ENCODE measurements at places on chromosomes 3 and 15.

DNA sequence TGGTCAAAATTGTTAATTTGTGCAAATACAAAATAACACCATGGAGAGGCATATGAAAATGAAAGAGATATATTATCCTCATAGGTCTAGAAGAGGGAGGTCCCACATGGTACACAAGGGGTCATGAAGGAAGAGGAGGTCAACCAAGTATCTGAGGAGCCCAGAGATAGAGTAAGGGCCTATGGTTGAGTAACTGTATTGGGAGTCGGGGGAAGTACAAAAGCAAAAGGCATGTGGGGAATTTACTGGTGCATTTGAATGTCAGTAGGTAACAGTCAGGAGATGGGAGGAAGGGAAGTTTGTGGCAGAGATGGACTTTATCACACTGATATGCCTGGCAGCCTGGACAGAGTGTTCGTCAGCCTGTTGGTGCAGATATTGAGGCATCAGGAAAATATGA lies 1113.7 kb downstream of the OTOL1 start:
- DNase-seq = no peak

DNA sequence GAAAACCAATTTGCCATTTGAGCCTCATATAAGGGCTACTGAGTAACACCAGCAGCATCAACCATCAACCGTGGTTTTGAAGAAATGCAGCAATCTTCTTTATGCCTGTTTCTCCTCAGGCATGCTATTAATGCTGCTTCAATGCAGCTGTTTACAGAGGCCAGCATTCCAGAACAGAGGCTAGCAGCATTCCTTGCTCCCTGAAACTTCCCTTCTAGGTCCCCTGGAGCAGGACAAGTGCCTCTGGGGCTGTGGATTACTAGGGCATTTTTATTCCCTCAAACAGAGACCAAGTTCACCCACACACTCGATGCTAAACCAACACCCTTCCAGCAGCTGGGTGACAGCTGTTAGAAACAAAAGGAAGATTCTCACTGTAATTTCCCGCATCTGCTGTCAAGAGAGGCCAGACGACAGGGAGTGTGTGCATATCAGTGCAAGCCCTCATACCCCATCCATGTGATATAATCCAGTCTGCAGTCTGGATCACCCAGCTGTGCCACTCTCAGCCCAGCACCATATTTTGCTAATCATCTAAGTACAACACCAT lies 57.5 kb downstream of the HOMER2 start:
- DNase-seq = no peak

- no peak for DNase-seq
Measured at GRCh38 chr3:56477646-56478045, 9.4 kb upstream of the ERC2 start.

GRCh38 chr3:190064112-190064511 lies 56.6 kb downstream of the P3H2 start:
- no peak for DNase-seq

GRCh38 chr3:133989936-133990702 lies 39.6 kb downstream of the SLCO2A1 start:
- no peak for DNase-seq

DNA sequence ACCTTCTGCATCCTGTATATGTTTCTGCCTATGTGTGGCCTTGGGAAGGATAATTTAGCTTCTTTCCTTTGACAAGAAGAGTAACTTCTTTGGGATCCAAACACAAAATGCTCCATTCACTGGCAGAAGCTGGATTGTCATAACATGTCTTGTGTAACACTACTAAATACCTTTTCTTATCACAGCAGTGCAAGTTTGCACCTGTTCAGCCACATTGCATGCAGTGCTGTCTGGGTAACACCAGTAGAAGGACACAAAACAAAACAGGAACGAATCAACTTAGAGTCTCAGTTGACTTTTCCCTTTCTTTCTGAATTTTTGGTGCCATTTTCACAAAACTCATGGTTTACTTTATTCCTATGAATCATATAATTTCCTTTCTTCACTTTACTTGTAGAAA lies 43.6 kb upstream of the TNIK start:
- no peak for DNase-seq

- no peak for DNase-seq
Measured at GRCh38 chr3:190863119-190863465, 598 bp upstream of the GMNC start.

GRCh38 chr15:58611731-58612676 lies 137.5 kb downstream of the ADAM10 start:
- no peak for DNase-seq

GRCh38 chr15:60761505-60761845 lies 282.5 kb upstream of the ICE2 start:
- no peak for DNase-seq

GRCh38 chr15:46607077-46607476 lies 972.2 kb downstream of the SQOR start:
- DNase-seq = no peak

- DNase-seq = no peak
Measured at GRCh38 chr15:98771541-98771940, 123.2 kb downstream of the IGF1R start.

GRCh38 chr3:9887480-9887879 lies 2.9 kb upstream of the JAGN1 start:
- no peak for DNase-seq

DNA sequence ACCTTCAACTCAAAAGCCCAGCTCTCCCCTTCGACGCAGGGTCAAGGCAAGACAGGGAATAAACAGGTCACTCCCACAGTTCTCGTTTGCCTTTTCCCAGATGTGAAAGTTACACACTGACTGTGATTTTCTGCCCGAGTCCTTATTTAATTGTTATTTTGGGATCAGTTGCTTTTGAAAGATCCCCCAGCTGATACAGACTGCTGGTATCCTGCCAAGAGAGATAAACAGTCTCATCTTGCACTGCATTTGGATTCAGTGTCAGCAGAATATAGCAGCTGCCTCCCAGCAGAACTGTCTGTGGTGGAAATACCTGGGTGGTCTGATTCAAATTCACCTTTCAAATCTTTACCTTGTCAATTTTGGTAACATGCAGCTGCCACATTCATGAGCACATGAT lies 56.0 kb upstream of the FAM3D start:
- no peak for DNase-seq

GRCh38 chr3:158522221-158523136 lies 48.5 kb upstream of the MLF1 start:
- DNase-seq = no peak

DNA sequence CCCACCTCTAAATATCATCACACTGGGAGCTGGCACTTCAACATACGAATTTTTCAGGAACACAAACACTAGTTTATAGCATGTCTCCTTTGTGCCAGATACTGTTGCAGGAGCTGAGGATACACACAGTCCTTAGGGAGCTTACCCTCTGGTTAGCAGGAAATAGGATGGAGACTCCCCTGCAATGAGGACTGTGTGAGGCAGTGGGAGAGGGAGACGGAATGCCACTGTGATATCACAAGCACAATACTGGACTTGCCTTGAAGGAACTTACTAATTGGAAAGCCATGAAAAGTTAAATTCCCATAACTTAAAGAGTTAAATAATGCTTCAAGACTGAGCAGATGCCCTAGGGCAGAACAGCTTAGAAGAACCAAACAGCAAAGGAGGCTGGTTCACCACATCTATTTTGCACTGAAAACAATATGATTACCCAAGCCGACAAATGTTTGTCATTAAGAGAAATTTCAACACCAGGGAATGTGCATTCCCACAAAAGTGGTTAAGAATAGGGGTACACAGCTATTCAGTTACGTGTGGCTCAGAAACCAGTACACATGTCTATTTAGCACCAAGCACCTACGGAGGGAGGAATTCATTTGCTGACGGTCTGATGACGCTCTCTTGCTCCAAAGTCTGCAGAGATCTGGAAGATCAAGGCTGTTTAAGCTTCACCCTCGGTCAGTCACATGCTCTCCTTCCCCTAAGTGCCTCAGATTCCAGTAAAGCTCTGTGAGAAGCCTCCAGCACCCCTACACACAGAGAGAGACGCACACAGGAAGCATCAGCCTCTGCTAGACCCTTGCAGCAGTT lies 5.2 kb downstream of the TBC1D2B start:
- DNase-seq = no peak

DNA sequence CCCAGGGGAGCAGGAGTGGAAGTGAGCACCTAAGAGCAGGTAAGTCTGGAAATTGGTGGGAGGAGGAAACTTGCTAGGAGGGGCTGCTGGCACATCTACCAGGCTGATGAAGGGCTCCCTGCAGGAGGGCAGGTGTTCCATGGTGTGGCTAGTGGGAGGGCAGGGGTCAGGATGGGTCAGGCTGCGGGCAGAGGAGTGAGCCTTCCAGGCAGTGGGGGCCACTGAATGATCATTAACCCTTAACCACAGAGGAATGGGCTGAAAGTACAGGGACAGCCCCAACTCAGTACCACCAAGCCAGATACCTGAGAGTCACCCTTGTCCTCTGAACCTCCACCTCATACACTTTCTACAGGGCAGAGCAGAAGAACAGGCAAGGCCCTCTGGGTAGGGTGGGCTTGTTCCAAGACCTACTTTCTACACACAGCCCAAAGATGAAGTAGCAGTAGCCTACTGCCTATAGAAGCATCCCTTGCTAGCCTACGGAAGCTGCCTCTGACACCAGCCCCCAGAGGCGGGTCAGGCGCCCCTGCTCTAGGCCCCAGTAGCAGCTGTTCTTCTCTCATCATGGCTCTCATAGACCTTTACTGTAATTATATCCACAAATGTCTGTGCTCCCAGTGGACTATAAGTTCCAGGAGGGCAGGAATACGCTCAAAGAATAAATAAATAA lies 4.6 kb downstream of the RAB6B start:
- DNase-seq = no peak

DNA sequence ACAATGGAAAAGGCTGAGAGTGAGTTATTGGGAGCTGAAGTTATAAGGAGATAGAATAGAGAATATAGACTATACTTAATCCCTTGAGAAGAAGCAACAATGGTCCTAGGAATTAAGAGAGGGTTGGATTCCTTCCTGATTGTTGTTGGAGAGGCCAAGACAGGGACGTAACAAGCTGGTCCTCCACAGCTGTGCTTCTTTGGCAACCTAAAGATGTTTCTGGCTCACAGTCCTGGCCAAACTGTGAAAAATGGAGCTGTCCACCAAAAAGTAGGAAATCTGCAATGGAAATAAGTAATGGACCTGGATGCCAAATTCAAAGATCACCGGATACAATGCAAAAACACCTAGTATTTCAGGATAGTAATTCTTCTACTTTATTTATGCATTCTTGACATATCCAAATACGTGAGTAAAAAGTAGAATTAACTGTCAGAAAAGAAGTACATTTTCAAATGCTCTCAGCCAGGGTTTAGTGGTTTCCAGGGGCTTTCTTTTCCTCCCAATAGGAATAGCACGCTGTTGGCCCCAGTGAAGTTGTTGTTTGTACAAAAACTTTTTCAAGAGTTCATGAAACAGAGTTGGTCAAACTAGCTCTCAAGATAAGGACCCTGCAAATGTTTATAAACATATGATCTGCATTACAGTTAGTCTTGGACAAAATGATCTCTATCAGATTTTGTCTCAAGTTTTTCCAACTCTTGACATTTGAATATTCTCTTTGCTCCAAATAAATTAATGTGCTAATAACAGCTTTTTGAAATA lies 28.3 kb downstream of the CERS3 start:
- DNase-seq = no peak

DNA sequence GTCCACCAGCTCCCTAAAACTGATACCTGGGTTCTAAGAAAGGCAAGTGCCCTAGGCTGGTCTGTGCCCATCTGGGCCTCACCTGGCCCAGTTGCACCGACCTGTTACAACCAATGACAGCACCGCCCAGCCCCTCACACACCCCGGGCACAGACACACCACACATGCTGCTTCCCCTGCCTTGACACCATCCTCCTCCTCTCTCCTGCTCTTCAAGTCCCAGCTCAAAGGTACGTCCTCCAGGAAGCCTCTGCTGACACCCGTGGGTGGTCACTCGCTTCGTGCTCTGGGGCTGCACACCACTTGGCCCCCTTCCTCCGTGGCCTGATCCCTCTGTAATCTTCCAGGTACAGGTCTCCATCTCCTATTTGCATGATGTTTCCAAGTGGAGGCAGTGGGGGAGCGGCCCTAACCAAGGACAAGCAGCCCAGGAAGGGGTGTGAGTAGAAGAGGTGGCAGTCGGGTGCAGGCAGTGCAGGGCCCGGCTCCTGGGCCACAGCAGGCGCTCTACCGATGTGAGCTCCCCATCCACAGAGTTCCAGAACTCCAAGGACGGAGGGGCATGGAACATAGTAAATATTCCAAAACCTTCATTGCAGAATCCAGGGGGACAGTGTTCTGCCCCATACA lies 144.6 kb downstream of the NUP210 start:
- DNase-seq = no peak

DNA sequence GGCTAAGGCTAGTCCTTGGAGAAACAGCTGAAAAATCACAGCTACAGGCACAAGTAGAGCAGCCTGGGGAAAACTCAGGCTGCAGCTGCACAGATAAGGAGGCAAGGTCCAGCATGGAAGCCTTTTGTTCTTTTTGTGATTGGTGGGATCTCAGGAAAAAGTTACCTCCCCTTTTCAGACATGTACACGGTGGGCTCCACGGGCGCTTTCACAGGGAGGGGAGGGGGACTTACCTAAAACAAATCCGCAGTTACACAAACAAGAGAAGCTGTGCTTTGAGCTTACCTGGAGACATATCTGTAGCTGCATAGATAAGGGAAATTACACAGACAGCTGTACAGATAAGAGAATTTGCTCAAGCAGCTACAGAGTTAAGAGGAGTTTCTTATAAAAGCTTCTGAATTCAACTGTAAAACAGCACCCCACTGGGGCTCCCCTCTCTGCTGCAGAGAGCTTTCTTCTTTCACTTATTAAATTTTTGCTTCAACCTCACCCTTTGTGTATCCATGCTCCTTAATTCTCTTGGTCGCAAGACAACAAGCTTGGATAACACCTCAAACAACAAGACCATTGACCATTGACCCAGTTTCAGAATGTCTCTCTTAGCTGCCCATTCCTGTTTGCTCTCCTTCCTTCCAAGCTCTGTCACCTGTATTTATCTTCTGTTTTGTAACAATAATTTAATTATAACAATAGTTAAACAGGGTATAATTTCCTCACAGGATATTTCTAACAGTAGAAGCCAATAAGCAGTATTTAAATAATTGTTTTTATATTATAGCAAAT lies 10.9 kb upstream of the CD200 start:
- DNase-seq = no peak

GRCh38 chr3:61029194-61029593 lies 222.1 kb downstream of the FHIT start:
- DNase-seq = no peak

GRCh38 chr3:168511428-168512014 lies 415.8 kb upstream of the GOLIM4 start:
- DNase-seq = no peak

DNA sequence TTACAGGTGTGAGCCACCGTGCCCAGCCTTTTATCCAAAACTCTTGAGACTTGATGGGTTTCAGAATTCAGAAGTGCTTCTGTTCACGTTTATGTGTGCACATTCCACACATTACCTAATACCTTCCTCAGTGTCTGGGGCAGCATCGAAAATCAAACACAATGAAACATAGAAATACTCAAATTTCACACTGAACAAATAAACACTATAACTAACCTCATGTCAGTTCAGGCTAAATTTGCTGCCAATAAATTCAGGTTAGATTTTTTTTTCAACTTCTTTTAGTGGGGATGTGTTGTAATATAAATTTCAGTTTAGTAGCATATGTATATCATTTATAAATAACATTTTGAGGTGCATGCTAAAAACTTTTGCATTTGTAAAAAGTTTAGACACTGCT lies 2.8 kb downstream of the EIF2AK4 start:
- DNase-seq = no peak

Measured in stimulated activated CD4-positive, alpha-beta T cell treated with anti-CD3 and anti-CD28 coated beads, Interleukin-1b, Interleukin-23, amount 100 ng/mL, for 48 hours (primary cell).